ENCODE measurements at places on chromosomes 7 and 10.

GRCh38 chr10:51875610-51876009 is 176.2 kb upstream of the CSTF2T start:
- no peak for DNase-seq

DNA sequence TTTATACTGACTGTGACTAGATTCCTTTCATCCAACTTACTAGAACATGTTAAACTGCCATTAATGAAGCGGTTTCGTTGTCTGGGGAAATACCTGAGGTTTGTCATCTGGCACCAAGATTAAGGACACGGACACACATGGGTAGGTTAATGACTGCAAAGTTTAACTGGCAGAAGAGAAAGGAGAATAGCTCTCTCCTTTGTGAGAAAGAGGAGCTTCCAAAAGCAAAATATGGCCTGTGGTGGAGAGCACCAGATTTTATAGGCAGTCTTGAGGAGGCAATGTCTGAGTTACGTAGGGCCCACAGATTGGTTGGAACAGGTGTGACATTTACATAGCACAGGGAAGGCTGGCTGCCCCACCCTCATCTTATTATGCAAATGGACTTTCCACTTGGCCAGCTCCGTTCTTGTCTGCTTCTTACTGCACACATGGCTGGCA is 1193.0 kb upstream of the CELF2 start:
- DNase-seq = no peak

GRCh38 chr10:83988435-83988834 is 150.9 kb upstream of the GHITM start:
- no peak for DNase-seq

- DNase-seq = no peak
These were observed 14.9 kb downstream of the MACROH2A2 start for GRCh38 chr10:70067586-70067985.

- DNase-seq = no peak
These were observed 46.8 kb downstream of the ASB13 start for GRCh38 chr10:5619362-5620211.

- DNase-seq = no peak
These were observed 365.0 kb downstream of the KIF20B start for GRCh38 chr10:90066435-90066834.

DNA sequence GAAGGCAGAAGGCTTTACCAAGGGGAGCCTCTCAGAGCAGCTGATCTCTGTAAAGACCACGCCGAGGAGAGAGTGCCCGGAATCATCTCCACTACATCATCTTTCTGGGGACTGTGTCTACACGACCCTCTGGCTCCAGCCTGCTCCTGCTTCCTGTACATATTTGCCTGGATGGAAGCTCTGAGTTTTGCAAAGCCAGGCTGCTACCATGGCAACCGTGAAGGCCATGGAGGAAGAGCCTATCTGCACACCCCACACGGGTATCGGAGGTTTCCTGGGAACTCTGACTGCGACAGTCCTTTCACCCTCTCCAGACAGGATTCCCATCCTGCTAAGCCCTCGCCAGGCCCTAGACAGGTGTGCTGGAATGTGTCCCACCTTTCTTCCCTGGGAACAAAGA is 83.4 kb upstream of the TNRC18 start:
- no peak for DNase-seq

All from RWPE1 (cell line).